Effector memory CD4-positive, alpha-beta T cell (primary cell): ENCODE measurements at places on chromosomes 1 and 21.

DNA sequence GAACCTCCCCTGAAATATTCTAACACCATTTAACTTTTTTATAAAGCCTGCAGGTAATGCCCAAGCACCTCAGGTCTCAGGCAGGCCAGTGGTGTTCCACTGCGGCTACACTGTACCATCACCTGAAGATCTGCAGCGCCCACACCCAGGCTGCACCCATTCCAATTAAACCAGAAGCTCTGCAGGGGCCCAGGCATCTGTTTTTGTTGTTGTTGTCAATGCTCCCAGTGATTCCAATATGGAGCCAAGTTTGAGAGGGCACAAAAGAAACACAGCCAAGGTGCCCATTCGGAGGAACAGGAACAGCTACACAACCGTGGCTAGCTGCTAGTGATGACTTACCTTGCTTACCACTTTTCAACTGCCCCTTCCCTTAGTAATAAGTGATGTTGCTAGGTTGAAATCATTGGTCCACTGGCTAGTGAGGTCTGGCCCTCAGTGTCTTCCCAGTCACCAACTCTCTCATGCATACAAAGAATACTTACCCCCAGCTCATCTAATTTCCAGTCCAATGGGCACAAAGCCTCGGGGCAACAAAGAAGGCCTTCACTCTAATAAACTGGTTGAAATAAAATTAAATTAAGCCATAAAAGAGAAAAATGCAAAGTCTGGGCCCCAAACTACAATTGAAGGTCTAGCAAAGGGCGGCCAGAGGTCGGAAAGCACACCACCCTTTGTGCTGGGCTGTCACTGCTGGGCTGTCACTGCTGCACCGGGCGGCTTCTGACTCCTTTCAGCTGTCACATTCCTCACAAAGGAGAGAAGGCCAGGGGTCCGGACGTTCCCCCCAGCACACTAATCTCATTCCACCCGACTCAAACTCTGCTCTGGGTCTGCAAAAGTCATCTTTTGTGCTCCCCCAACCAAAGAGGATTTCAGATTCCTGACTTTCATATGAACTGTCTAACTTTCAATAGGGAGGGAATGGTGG, 34.9 kb downstream of the SIPA1L2 start:
- no peak for DNase-seq

GRCh38 chr1:167854184-167854583, 59.8 kb downstream of the ADCY10 start:
- DNase-seq: no peak

DNA sequence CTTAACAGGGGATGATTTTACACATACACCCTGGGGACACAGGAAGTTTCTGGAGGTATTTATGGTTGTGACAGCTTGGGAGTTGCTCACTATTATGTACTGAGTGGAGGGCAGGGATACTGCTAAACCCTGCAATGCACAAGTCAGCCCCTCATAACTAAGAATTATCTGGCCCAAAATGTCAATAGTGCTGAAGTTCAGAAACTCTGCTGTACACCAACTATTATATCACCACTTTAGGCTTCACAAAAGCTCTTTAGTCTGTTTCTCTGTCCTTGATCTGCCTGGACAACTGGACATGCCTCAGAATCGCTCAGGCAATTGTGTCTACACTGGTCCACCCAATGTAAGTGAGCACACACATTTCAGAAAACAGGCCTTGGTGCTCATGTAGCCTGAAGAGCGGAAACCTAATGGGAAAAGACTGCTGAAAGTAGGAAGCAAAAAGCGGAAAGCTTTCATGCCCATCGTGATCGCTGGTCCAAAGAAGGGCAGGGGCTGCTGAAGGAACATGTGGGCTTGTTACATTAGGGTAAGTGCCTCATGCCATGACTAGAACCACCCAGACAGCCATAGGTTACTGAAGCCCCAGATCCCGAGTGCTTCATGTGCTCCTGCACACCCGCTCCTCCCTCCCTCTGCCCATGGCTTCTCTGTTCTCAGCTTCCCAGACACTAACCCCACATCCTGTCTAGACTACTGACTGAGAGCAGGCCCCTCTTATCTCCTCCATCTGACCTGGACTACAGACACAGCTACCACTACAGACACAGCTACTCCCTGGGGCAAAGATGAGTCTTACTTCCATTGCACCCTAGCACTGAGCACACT, 73.5 kb downstream of the LRIG2 start:
- DNase-seq: no peak

GRCh38 chr1:228810878-228811711, 75.8 kb downstream of the RHOU start:
- DNase-seq: no peak

GRCh38 chr1:43958351-43959255, 11.2 kb upstream of the DPH2 start:
- DNase-seq: no peak

- no peak for DNase-seq
These were observed 16.5 kb downstream of the TADA1 start for GRCh38 chr1:166859597-166859996.

GRCh38 chr1:29798699-29799566, 562.6 kb downstream of the PTPRU start:
- no peak for DNase-seq

- no peak for DNase-seq
These were observed 25.7 kb downstream of the TRIM67 start for GRCh38 chr1:231187571-231187970.

DNA sequence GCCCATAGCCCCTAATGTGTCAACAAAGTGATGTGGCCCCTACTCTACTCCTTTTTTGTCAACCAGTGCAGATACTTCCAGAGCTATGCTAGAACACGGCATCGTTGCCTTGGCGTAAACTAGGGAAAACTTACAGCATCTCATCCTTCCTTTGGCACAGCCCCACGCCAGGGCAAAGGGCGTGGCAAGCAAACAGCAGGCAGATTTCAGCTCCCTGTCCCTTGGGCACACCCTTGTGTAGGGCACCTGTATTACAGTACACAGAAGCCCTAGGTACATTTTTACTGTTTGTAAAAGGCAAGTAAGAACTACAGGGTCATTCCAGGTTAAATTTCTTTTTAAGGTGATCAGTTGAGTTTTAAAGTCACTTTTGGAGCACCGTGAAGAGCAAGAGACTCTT, 29.3 kb downstream of the PRDX6 start:
- no peak for DNase-seq

DNA sequence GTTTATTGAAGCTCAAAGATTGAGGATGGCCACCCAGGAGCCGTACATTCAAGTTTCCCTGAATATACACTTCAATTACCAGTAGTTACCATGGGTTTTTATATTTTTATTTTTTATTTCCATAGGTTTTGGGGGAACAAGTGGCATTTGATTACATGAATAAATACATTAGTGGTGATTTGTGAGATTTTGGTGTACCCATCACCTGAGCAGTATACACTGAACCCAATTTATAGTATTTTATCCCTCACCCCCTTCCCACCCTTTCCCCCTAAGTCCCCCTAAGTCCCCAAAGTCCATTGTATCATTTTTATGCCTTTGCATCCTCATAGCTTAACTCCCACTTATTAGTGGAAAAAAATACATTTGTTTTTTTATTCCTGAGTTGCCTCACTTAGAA, 791.4 kb downstream of the BRINP3 start:
- no peak for DNase-seq

DNA sequence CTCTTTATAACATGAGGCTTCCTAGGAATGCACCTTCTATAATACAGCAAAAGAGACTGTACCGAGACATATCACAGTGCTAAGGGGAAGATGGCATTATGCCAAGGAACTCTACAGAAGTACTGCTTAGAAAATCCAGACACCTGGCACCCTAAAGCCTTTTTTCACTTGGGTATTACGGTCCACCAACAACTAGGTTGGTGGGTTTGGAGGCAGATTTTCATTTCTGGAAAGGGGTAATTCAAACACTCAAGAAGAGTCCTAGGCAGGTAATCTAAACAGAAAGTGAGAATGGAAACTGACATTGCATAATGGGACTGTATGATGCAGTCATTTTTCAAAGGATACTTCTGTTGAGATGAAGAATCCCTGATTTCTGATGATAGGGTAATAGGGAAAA, 19.6 kb downstream of the SCMH1 start:
- no peak for DNase-seq

DNA sequence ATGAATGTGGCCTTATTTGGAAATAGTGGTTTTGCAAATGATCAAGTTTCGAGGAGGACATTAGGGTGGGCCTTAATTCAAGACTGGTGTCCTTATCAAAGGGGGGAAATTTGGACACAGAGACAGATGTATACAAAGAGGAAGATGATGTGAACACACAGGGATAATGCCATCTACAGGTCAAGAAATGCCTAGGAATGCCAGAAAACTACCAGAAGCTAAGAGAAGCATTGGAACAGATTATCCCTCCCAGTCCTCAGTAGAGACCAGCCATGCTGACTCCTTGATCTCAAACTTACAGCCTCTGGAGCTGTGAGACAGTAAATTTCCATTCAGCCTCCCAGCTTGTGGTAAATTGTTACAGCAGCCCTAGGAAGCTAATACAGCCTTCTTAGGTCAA, 151.4 kb downstream of the PTGER3 start:
- no peak for DNase-seq

DNA sequence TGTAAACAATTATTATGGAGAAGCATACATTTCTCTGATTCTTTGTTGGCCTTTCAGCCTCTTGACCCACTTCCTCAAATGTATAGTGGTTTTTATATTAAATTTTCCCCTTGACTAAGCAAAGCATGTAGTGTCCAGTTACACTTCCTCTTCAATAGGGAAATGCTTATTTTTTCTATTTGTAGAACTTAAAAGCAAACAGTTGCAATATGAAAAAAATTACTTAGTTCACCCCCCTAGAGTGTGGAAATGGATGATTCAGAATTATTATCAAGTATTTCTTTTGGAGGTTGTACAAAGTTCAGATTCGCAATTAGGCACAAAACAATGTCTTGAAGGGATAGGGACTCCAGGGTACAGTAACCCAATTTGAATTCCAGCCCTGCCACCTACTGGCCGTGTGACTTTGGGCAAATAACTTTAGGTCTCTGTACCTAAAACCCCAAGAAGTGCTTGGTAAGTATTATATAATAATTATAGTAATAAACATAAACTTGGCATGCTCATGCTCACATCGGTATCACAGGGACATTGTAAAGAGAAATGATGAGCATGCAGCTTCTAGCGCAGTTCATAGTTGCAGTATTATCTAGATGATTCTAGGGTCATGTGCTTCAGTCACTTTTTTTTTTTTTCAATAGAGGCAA, 28.6 kb upstream of the IFNGR2 start:
- peak; percentile 29 for DNase-seq

DNA sequence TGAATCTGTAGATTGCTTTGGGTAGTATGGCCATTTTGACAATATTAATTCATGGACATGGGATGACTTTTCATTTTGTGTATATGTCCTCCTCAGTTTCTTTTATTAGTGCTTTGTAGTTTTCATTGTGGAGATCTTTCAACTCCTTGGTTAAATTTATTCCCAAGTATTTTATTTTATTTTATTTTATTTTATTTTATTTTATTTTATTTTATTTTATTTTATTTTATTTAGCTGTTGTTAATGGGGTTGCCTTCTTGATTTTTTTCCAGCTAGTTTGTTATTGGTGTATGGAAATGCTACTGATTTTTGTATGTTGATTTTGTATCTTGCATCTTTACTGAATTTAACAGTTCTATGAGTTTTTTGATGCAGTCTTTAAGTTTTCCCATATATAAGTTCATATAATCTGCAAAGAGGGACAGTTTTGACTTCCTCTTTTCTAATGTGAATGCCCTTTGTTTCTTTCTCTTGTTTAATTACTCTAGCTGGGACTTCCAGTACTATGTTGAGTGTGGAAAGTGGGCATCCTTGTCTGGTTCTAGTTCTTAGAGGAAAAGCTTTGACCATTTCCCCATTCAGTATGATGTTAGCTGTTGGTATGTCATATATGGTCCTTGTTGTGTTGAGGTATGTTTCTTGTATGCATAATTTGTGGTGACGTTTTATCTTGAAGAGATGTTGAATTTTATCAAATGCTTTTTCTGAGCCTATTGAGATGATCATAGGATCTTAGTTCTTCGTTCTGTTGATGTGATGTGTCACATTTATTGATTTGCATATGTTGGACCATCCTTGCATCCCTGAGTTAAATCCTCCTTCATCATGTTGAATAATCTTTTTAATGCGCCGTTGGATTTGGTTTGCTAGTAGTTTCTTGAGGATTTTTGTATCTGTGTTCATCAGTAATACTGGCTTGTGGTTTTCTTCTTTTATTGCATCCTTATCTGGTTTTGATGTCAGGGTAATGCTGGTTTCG, 14.3 kb downstream of the CEPT1 start:
- DNase-seq: no peak

GRCh38 chr1:182050481-182051448, 10.7 kb downstream of the ZNF648 start:
- DNase-seq: no peak

GRCh38 chr1:100321506-100321905, 30.8 kb upstream of the CDC14A start:
- no peak for DNase-seq

GRCh38 chr1:93746021-93746812, 64.6 kb upstream of the BCAR3 start:
- DNase-seq: no peak

- no peak for DNase-seq
These were observed 74.6 kb downstream of the MAN1C1 start for GRCh38 chr1:25691211-25691610.

GRCh38 chr1:37438037-37438868, 36.1 kb upstream of the ZC3H12A start:
- no peak for DNase-seq

GRCh38 chr1:229107304-229107815, 163.6 kb upstream of the RAB4A start:
- DNase-seq: no peak

GRCh38 chr1:84615790-84616189, 41.5 kb upstream of the CTBS start:
- DNase-seq: no peak

GRCh38 chr21:45872902-45873301, 108.7 kb upstream of the COL6A1 start:
- DNase-seq: no peak
